ENCODE measurements at places on chromosomes 12 and 14. TPM values are rescaled to one million over a fixed set of nuclear protein-coding genes. Genes with fewer than 3 reads are reported as not detected.

The UTP20 gene
- 2.1 TPM for polyA plus RNA-seq

The SERPINA12 gene
- polyA plus RNA-seq: not detected

The PLEKHD1 gene
- polyA plus RNA-seq: 0.07 TPM

The DNAI7 gene
- 0.32 TPM for polyA plus RNA-seq

The CLEC2A gene
- not detected for polyA plus RNA-seq

The ASCL1 gene
- polyA plus RNA-seq: not detected

The DCN gene
- 764 TPM for polyA plus RNA-seq

The AHNAK2 gene
- 2.0 TPM for polyA plus RNA-seq

The DTX1 gene
- polyA plus RNA-seq: 1.2 TPM

The UNC119B gene
- 7.0 TPM for polyA plus RNA-seq

The SPTSSA gene
- 19.9 TPM for polyA plus RNA-seq

The BBS10 gene
- 7.2 TPM for polyA plus RNA-seq

The NPC2 gene
- 170 TPM for polyA plus RNA-seq

The GLIPR1L1 gene
- not detected for polyA plus RNA-seq

The FIGNL2 gene
- 0.18 TPM for polyA plus RNA-seq

The INSM2 gene
- polyA plus RNA-seq: not detected

All from right cardiac atrium (tissue), 5 donors.